ENCODE measurements at places on chromosomes 13 and 19.

GRCh38 chr19:41887711-41888382 lies 4.9 kb downstream of the ARHGEF1 start:
- peak; percentile 84 for DNase-seq

- DNase-seq = peak; percentile 23
Measured at GRCh38 chr19:34667349-34668076, 9.4 kb downstream of the SCGB2B2 start.

DNA sequence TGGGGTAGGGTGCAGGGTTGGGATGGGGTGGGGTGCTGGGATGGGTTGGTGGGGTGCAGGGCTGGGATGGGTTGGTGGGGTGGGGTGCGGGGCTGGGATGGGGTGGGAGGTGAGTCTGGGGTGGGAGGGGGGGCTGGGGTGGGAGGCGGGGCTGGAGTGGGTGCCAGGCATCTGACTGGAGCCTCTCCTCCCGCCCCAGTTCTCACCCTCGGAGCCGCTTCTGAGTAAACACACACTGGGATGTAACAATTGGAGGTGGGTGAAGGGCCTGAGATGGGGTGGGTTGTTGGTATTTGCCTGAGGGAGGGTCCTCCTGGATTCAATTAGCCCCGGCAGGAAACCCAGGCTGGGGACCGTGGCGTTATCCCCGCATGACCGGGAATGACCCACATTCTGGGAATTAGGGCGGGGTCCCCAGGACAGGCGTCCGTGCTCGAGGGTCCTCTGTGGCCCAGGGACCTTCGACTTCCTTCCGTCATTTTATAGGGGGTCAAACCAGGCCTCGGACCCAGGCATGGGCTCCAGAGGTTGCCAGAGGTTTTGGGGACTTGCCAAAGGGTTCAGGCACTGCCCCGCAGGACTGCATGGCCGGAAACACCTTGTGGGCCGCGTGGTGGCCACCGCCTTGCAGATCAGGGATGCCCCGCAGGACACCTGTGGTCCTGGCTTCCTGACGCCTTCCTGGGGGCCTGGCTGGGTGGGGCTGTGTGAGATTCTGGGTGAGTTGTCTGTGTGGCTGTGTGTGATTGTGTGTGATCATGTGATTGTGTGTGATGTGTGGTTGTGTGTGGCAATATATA lies 1.4 kb downstream of the TMPRSS9 start:
- DNase-seq = no peak

DNA sequence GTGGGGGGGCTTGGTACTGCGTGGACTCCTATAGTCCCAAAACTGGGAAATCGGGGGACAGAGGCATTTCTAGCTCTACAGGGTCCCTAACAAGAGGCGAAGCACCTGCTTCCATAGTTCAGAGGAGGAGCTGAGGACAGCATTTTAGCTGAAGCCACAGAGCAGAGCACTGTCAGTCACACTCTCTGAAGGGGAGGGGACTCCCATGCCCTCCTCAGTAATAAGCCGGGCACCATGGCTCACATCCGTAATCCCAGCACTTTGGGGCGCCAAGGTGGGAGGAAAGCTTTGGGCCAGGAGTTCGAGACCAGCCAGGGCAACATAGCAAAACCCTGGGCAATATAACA lies 3.8 kb downstream of the NPAS1 start:
- no peak for DNase-seq

DNA sequence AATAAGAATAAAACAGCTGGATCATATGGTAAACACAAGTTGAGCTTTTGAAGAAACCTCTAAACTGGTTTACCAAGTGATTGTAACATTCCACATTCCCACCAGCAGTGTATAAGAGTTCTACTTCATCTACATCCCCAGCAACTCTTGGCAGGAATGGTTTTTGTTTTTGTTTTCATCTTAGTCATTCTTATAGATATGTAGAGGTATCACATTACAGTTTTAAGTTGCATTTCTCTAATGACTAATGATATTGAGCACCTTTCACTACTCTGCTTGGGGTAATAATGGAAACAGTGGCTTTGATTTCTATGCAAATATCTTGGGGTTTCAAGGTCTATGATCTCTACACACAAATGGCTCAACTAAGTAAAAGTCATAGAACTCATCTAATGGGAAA lies 614.5 kb downstream of the TBC1D4 start:
- DNase-seq = no peak

GRCh38 chr13:106802917-106803316 lies 235.0 kb upstream of the ARGLU1 start:
- DNase-seq = no peak

- DNase-seq = no peak
Measured at GRCh38 chr13:51585696-51586095, 1.4 kb downstream of the WDFY2 start.

Data from CD4-positive, alpha-beta T cell treated with Interleukin-17A for 1 hour (primary cell).